Activated T-helper 1 cell treated with anti-CD3 and anti-CD28 coated beads, Interleukin-2, amount 50 U/mL, for 16 hours (primary cell): ENCODE measurements at places on chromosomes 12 and 14.

DNA sequence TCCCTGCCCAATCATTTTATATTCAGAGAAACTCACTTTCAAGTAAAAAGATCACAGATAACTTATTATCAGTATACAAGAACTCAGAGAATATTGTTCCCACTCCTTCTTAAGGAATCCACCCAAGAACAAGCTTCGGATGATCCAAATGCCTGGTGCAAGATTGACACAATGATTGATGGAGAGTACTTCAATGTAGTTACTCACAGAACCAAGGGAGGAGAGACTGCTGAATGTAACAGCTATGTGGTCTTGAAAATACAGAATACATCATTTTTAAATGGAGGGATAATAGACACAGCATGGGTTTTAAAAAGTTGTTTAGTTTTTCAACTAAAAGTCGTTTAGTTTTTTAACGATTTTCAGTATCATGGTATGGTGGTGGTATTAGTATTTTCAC, 38.4 kb upstream of the SELPLG start:
- DNase-seq = no peak

- no peak for DNase-seq
These were observed 155.6 kb upstream of the DAAM1 start for GRCh38 chr14:59032826-59033225.

- no peak for DNase-seq
These were observed 44.6 kb downstream of the C14orf132 start for GRCh38 chr14:96083667-96084320.

DNA sequence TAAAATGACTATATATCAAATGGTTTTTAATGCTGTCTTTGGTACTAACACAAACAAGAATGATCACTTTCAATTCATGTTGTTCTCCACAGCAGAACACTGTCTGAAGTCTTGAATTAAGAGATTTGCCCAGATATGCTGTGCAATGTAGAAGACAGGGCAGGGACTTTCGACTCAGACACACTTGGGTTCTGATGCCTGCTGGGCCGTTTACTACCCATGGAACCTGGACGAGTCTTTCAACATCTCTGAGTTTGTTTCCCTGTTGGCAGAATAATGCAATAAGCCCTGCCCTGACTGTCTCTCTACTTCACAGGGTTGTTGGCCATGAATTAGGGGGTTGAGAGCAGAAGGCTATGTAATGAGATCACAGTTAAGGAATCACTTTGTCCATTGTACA, 162.6 kb upstream of the TMPO start:
- no peak for DNase-seq

DNA sequence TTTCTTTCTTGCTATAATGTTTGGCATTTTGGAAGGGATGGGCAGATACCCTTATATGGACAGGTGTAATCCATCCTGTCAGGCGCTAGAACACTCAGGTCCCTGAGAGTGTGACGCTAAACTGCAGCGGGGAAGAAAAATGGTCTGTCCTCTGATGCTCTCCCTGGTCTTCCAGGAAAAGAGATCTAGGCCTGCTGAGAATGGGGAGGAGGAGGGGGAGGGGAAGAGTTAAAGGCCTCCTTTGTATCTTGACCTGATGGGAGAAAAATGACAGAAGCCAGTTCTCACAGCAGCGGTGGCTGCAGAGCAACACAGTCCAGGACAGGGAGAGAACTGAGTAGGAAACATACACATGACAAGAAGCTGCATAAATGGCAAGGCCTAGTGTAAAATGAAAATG, 61.1 kb downstream of the RPS6KA5 start:
- no peak for DNase-seq
